ENCODE measurements at places on chromosomes 7 and 10.

GRCh38 chr10:48306870-48307710 is 613 bp downstream of the MAPK8 start:
- peak; percentile 57 for DNase-seq

- DNase-seq = no peak
These were observed 99.9 kb downstream of the TRIL start for GRCh38 chr7:28858206-28858605.

DNA sequence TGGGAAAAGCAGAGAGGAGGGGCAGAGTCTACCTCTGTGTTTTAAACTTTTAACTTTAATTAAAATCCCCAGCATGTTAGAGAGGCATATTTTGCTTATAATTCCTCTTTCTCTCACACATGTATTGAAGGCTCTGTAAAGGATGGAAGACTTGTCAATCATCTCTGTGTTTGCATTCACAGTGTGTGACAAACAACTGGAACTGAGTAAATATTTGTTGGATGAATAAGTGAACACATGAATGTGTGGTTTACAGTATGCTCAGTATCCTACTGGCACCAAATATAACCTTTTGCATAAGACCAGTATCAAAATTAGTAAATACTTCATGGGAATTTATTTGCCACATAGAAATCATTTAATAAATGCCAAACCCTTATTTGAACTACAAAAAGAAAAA is 829.0 kb downstream of the GRID1 start:
- DNase-seq = no peak

GRCh38 chr7:1945558-1945957 is 275.5 kb downstream of the ELFN1 start:
- no peak for DNase-seq

DNA sequence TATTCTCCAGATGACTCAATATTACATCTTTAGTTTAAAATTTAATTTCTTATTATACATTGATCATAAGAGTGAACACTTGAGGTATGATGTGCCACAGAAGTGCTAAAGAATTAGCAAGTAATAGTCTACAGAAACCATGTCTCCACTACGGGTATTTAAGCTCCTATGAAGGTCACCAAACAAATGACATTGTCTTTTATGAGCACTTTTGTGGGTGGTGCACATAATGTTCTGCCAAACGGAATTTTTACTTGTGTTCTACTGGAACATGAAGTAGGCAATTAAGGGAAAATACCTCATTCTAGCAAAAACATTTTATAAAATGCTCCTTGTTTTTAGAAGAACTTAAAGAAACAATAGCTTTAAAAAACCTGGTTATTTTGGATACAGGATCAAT is 27.4 kb upstream of the CUBN start:
- DNase-seq = no peak

DNA sequence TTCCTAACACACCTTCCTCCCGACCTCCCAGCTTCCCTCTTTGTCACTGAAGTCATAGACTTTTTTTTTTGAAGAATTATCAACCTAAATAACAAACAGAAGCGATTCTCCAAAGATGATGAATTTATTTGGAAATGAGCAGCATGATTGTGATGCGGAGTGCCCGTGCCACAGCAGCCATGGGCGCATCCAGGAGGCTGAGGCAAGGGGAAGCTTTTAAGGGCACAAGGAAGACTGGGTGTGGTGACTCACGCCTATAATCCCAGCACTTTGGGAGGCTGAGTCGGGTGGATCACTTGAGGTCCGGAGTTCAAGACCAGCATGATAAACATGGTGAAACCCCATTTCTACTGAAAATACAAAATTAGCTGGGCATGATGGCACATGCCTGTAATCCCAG is 16.2 kb upstream of the GIMAP8 start:
- no peak for DNase-seq

- DNase-seq = peak; percentile 45
These were observed 7.4 kb upstream of the CYCS start for GRCh38 chr7:25132430-25132829.

- DNase-seq = no peak
These were observed 342.9 kb downstream of the ELMO1 start for GRCh38 chr7:37105762-37106161.

GRCh38 chr7:26100406-26101339 is 51.3 kb upstream of the NFE2L3 start:
- peak; percentile 50 for DNase-seq

DNA sequence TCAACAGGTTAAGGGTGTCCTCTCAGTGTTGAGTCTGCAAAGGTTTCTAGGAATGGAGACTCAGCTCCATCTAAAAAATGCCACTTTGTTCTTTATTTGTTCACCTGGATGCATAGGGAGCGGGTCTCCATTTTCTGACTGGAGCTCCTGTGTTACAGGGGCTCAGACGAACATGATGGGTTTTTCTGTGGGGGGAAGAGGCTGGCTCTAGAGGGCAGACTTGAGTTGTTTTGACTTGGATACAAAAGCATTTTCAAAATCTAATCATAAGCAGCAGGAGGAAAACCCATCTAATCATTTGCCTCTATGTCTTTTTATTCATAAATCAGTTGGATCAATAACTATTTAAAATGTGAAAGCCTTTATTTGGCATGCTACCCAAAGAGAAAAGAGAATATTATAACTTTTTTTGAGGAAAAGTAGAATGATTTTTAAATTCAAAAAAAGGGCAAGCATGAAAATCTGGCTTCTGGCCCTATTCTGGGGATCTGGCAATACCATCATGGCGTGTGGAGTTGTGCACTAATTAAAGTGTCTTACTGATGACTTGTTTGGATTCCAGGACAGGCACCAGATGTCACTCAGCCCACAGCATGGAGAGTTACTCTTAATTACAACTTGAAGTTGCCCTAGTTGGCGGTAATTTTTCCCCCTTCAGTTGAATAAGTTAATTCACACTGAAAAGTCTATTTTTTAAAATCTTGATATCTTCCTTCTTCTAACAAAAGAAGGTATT is 594.9 kb downstream of the REEP3 start:
- peak; percentile 36 for DNase-seq

- DNase-seq = no peak
These were observed 22.9 kb upstream of the GRB10 start for GRCh38 chr7:50805447-50806125.

- DNase-seq = peak; percentile 53
These were observed 33.8 kb downstream of the MICALL2 start for GRCh38 chr7:1425292-1426136.

- DNase-seq = no peak
These were observed 46.2 kb upstream of the PDE1C start for GRCh38 chr7:32116436-32116835.

GRCh38 chr7:5296015-5296610 is 13.4 kb downstream of the SLC29A4 start:
- DNase-seq = peak; percentile 68

- DNase-seq = peak; percentile 57
These were observed 47.3 kb downstream of the CDCA7L start for GRCh38 chr7:21898265-21898930.

GRCh38 chr10:31642281-31642680 is 286.4 kb downstream of the ARHGAP12 start:
- DNase-seq = peak; percentile 10

GRCh38 chr7:33432821-33433220 is 303.5 kb downstream of the BBS9 start:
- no peak for DNase-seq

DNA sequence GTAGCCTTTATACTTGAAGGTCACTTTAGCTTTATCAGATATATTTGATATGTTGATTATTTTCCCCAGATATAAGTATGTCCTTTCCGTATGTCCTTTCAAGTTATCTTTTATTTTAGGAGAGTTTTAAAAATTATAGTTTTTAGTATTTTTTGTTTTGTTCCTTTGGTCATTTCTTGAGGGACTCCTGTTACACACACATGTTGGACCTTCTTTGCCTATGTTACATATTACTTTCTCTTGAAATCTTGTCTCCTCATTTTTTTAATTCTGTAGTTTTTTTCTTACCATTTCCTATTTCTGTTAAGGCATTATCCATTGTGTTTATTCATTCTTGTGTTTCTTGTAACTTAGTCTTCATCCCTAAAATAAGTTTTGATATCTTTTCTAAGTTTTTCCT is 23.9 kb downstream of the GLCCI1 start:
- peak; percentile 55 for DNase-seq

GRCh38 chr7:104252409-104253134 is 44.8 kb upstream of the ORC5 start:
- peak; percentile 13 for DNase-seq

- no peak for DNase-seq
These were observed 82.3 kb downstream of the FAM13C start for GRCh38 chr10:59279991-59280505.

DNA sequence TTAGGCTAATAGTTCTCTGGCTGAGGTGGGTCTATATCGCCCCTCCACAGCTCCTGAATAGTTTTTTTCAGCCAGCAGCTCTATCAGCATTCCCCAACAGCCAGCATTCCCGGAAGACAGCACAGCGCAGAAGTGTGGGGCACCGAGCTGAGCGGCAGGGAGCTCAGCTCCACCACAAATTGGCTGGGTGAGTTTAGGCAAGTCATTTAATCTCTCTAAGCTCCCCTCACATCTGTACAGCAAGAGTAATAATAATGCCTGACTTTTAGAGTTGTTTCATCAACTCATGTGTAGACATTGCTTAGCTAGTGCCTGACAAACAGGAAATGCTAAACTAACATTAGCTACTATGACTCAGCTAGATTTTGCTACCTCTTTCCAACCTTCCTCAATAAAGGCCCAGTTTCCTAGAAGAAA is 247.9 kb upstream of the PTN start:
- peak; percentile 13 for DNase-seq

GRCh38 chr7:137753067-137753466 is 93.7 kb downstream of the DGKI start:
- DNase-seq = no peak

DNA sequence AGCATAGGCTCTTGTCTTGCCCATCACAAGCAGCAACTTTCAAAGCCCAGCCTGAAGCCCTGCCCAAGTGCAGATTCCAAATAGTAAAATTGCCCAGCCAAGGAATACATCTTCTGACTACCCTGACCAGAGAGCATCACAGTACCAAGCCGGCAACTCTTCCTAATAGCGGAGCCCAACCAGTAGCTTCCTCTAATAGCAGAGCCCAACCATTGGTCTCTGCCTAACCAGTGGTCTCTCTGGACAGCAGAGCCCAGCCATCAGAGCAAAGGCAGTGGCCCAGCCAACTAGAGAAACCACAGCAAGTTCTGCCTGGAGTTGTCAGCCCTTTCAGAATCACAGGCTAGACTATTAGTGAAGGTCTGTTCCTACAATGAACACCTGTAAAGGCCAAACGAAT is 285.6 kb downstream of the HGF start:
- DNase-seq = peak; percentile 60

DNA sequence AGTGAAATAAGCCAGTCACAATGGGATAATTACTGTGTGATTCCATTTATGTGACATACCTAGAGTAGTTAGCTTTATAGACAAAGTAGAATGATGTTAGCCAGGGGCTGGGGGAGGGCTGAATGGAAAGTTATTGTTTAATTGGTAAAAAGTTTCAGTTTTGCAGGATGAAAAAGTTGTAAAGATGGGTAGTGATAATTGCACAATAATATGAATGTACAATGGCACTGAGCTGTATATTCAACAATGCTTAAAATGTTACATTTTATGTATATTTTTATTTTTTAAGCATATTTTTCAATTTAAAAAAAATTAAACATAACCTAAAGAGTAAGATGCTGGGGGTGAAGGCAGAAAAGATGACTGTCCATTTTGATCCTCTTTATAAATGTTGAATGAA is 216.1 kb upstream of the KAT6B start:
- DNase-seq = no peak

GRCh38 chr10:117391436-117392205 is 16.4 kb upstream of the PDZD8 start:
- DNase-seq = no peak

DNA sequence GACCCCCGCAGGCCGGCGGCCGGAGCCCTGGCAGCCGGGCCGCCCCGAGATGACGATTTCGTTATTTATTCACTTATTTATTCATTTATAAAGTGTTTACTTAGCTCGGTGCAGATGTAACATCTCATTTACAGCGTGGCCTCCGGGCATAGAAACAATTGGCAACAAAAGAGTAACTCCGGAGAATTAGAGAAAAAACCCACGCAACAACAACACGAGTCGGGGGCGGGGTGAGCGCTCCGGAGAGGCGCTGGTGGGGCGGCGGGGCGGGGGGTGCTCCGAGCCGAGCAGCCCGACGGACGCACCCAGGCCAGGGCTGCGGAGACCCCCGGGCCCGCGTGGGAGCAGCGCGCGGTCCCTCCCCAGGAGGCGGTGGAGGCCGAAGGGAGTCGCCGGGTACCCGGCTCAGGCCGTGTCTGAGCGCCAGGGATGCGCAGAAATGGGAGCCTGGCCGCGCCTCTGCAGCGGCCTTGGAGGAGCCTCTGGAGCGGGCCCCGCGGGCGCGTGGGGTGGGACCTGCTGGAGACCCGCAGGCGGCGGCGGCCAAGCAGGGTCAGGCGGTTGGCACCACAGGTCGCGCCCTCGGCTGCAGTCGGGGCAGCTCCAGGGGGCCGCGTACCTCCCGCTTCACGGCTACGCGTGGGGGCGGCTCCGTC is 14.3 kb downstream of the UNCX start:
- no peak for DNase-seq

DNA sequence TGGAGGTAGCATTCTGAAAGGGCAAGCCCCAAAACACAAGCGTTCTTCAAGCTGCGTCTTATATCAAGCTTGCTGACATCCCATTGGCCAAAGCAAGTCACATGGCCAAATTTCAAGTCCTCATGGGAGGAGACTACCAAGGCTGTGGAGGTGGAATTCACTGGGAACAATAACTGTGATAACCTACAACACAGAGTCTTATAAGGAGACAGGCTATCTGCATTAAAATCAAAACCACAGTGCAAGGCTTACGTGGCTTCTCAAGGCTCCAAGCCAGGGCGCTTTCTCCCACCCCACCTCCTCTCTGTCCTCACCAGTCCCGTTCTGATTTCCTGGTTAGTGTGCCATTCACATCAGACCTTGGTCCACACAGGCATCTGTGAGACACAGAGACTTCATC is 39.4 kb downstream of the ADRB1 start:
- DNase-seq = no peak

GRCh38 chr7:40520986-40521738 is 386.4 kb downstream of the SUGCT start:
- no peak for DNase-seq

DNA sequence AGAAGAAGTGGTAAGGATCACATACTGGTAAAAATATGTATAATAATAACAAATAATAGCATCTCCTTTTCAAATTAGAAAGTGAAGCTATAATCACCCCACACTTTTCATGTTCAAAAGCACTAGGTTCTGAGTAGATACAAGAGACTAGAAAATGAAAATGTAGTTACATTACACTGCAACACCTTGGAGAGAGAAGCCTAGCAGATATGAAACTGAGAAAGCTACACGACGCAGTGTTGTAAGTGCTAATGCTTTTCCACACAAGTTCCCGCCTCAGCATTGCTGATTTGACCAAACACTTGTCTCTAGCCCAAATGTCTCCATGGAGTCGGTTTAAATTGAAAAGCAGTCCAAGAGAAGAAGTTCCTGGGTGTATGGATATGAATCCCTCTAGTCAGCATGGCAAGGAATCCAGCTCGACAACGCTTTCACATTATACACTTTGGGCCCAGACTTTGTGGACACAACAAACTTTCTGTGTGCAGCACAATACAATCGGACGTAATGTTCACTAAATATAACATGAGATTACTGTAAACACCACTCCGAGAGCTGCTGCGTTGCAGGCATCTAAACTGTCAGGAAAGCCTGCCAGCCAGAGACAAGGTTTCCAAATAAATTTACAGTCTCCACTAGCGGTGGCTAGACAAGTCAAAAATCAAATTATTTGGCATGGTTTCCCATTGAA is 1.7 kb downstream of the PDE1C start:
- no peak for DNase-seq

Data from hematopoietic multipotent progenitor cell treated with erythropoietin and hydrocortisone succinate and interleukin-3 and kit ligand, for 6 days (in vitro differentiated cells).